ENCODE measurements at places on chromosomes 2 and 18.

DNA sequence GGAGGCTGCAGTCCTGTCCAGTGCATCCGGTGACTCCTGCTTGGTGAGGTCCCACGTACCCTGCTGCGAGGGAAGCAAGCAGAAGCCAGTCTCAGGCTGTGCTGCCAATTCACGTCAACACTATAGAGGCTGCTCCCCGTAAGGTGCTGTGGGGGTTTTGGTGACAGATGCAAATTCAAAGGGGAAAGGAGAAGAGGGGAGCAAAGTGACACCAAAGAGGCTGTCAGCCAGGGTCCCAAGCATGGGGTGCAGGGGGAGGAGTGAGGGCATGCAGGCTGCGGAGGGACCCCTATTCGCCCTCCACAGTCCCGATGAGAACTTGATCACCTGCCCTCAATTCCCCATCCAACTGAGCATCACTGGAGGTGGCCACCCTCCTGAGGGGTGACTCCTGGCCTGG lies 179.4 kb upstream of the HS6ST1 start:
- DNase-seq: no peak

GRCh38 chr2:145023334-145023934 lies 503.5 kb upstream of the ZEB2 start:
- DNase-seq: no peak

DNA sequence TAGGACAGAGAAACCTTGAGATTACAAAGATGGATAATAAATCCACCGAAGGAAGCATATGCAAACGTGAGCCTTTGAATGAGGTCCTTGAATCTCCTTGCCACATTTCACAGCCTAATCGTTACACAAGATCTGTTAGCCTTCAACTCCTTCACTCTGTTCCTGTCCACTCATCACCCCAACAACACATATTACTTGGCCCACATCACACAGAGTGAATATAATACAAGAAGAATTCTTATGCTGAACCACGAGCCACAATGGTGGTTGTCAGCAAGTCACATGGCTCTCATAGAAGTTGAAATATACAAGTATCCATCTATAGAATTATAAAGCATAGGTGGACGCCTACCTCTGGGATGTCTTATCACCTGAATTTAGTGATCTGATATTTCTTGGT lies 12.6 kb downstream of the ZBTB7C start:
- DNase-seq: no peak

- DNase-seq: peak; percentile 46
Measured at GRCh38 chr18:23238152-23238531, 102.9 kb downstream of the CABLES1 start.

- no peak for DNase-seq
Measured at GRCh38 chr2:211503856-211504255, 947.5 kb downstream of the CPS1 start.

GRCh38 chr2:239690651-239691631 lies 290.1 kb upstream of the HDAC4 start:
- no peak for DNase-seq

DNA sequence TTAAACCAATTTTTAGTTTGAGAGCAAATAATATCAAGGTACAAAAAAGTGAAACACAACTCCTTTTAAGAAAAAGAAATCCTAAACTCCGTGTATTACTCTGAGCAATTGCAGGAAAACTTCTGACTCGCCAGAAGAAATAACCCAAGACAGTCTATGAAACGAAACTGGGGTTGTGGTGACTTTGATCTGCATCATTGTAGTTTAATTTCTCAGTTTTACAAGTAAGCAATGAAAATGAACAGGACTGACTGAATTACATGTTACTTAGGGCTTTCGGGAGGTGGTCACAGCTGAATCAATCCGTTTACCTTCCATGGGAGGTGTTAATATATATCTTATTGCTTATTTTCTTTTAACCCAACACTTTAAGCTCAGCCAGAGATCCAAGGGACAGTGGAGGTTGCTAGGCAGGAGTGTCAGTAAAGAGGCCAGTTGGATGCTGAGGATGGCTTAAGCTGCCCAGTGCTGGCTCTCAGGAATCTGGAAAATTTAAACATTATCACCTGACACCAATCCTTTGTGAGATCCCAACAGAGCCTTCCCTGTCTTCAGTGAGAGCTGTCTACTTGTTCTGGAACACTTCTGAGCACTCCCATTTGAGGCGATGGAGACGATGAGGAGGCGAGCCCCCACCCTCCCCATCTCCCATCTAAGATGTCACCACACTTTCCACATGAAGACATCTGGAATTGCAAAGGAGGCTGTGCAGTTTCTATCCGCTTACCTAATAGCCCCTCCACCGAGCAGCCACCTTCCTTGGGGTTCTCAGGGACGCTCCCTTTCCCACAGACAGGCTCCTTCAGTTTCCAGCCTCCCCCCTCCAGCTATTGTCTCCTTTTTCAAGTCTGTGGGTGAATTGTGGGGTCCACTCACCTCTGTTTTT lies 3.6 kb upstream of the RAB31 start:
- DNase-seq: peak; percentile 15

GRCh38 chr2:191664823-191665677 lies 12.9 kb upstream of the NABP1 start:
- no peak for DNase-seq

DNA sequence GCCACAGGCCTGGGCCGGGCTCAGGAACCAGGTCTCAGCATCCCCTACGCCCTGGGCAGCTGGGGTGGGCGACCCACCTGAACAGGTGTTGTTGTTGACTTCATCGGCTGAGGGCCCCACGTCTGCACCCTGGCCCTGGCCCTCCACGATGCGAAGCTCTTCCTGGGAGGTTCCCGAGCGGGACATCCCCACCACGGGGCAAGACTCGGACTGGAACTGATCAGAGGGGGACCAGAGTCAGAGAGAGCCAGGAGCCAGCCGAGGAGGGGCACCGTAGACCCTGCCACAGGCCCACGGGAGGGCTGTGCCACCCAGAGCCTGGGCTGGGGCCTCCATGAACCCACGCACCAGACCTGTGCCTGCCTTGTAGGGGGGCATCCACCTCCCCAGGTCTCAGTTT lies 54.3 kb downstream of the AQP12A start:
- no peak for DNase-seq

DNA sequence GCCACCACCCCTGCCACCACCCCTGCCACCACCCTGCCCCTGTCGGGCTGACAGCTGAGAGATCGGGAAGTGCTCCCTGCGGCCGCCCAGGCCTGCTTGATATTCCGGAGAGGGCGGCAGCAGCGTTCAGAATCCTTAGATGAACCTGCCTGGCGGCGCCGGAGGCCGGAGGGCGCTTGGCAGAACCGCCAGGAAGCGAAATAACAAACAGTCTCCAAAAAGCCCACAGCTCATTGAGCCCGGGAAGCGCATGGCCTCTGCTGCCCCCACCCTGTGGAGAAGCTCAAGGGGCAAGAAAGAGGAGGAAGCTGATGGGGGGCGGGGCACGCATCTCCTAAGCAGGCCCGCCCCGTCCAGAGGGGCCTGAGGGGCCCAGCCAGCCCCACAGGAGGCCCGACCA lies 92.2 kb upstream of the MBOAT2 start:
- DNase-seq: peak; percentile 57

DNA sequence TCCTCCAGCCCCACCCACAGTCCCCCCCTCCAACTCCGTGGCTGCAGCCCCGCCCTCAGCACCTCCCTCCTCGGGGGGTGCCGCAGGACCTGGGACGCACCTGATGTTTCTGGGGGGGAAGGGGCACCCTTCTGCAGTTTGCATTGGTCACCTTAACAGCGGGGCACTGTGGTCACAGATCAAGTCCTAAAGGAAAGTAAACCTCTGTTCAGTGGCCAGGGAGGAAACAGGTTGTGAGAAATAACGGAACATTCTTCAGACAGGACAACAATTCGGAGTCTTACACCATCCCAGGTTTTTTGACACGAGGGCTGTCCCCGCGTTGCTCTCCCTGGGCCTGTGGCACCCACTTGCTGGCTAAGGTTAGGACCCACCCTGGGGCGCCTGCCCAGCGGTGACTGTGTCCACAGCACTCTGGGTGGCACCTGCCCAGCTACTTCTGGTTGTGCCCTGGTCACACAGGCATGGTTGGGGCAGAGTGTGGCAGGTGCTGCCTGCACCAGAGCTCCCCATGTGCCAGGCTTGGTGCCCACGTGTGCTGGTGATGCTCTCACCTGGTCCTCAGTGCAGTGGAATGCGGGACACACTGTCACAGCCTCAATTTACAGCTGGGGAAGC lies 93.5 kb upstream of the OTOS start:
- DNase-seq: no peak

GRCh38 chr2:48048476-48049171 lies 142.3 kb upstream of the FBXO11 start:
- DNase-seq: no peak

GRCh38 chr2:240931319-240931949 lies 25.3 kb downstream of the CROCC2 start:
- DNase-seq: no peak

- no peak for DNase-seq
Measured at GRCh38 chr18:70553245-70553935, 264.5 kb downstream of the SOCS6 start.

DNA sequence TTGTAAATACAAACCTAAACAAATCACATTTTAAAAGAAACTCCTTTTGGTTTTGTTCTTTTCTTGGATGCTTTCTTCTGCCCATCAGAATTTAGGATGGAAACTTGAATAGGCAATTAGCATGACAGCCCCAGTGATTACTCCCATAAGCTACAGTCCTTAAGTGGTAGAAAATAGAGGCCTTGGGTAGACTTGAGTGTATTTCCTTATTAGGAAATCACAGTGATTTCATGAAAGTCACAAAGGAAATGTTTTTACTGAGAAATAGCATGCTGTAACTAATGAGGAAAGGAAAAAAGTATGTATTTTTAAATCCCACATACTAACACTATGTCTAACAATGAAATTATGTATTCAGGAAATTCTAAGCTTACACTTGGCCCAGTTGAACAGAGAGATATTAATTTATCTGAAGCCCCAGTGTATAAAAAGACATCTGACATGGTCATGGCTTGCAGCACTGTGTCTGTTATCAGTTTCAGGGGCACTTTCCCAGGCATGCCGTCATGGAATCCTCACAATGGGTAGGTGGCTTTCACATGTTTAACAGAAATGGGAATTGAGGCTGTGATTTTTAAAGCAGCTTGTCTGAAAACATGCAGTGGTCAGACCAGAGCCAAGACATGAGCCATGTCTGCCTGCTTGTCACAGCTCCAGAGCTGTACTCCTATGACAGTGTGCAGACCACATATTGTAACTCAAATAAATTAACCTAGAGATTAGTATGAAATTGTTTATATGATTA lies 79.7 kb upstream of the TRIB2 start:
- DNase-seq: no peak

- DNase-seq: peak; percentile 82
Measured at GRCh38 chr18:8982416-8983183, 119.9 kb upstream of the NDUFV2 start.

- no peak for DNase-seq
Measured at GRCh38 chr18:305003-305501, 37.2 kb upstream of the THOC1 start.

- peak; percentile 43 for DNase-seq
Measured at GRCh38 chr18:24270937-24271380, 126.7 kb downstream of the OSBPL1A start.

DNA sequence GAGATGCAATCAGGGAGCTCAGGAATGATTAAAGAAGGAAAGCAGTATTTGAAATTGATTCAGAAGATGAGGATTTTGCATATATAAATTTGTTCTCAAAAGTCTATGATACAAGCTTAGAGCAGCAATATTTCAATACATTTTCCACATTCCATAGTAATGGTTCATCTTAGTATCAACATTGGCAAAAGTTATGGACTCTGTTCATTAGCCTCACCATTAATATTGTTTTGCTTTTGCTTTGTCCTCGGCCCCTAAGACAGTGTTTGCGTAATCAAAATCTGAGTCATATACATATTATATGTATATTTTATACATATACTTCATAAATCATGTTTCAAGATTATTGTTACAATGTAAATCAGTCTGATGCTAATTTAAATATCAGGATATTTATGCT lies 176.6 kb downstream of the CNTNAP5 start:
- no peak for DNase-seq

All from fibroblast of villous mesenchyme (primary cell).